Amniotic epithelial cell (primary cell): ENCODE measurements at places on chromosomes 7 and 10.

DNA sequence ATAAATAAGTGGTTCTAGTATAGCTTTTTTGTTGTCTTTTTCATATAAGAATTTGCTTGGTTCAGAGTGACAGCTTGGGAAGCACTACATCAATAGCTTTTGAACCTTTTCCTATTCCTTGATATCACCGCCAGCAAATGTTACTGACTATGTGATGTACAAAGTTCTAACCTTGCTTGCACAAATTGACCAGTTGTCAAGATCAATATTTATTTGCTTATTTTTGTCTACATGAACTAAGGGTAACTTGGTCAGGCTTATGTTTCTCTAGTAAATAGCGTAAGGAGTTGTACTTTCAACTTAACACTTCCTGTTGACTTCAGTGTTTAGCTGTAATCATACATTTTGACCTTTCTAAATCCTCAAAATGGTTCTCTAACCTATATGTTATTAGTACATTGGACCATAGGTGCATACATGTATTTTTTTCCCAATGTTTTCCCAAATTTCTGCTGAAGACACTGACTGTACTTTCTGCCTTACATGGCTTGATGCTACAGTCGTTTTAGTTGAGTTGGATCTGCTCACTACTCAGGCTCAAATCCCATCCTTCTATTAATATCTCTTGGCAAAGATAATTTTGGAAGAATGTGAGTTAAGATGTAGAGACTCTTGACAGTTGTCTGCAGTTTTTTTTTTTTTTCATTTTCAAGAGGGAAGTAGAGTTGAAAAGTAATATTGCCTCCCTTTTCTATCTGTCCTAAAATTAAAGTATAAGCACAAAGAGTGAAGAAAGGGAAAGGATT, 239.1 kb upstream of the KAT6B start:
- DNase-seq = no peak

DNA sequence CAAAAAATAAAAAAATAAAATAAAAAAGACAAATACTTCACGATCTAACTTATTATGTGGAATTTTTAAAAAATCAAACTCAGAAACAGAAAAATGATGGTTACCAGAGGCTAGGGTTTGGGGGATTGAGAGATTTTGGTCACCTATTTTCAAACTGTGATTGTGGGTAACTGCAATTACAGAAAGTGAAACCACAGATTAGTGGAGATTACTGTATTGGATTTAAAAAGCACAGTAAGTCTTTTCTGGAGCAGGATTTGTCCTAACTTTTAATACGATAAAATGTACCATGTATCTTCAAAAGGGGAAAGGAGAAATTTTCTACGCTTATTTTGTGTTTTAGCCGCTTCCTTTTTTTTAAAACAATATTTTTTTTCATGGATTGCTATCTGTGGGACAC, 1204.9 kb upstream of the LRRTM3 start:
- no peak for DNase-seq

DNA sequence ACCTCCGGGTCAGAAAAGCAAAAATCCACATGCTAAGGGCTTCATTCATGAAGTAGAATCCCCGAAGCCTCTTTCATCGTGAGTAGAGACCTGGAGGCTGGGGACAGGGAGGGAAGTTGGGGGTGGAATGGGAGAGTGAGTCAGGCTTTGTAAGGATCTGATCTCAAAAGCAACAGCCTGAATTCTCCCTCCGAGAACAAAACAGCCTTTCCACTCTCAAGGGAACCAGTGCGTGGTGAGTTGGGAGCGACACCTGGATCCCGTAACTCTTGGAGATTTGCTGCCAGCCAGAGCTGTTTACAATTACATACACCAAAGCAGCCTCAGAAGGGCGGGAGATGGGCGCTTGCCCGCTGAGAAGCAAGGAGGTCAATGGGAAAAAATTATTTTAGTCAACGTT, 10.8 kb downstream of the AFAP1L2 start:
- peak; percentile 53 for DNase-seq

DNA sequence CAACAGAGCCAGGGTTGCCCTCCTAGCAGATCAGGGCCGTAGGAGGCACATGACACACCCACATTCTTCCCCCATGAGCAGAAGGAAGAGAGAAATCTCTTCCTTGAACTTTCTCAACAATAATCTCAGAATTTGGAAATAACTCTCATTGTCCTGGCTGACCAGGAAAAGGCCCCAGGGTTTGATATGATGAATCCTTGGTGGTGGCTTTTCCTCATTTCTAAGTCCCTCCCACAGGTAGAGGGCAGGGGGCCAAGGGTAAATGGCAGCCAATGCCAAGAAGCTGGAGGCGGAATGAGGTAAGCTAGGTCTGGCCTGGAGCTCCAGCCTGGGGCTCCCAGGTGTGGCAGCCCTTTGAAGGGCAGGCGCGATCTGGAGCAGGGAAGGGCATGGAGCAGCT, 67.8 kb downstream of the GRB10 start:
- DNase-seq = peak; percentile 39

- no peak for DNase-seq
Observed at GRCh38 chr10:110571093-110571743, 3.7 kb downstream of the SMC3 start.

GRCh38 chr10:120266022-120266421, 191.0 kb upstream of the PLPP4 start:
- DNase-seq = no peak

DNA sequence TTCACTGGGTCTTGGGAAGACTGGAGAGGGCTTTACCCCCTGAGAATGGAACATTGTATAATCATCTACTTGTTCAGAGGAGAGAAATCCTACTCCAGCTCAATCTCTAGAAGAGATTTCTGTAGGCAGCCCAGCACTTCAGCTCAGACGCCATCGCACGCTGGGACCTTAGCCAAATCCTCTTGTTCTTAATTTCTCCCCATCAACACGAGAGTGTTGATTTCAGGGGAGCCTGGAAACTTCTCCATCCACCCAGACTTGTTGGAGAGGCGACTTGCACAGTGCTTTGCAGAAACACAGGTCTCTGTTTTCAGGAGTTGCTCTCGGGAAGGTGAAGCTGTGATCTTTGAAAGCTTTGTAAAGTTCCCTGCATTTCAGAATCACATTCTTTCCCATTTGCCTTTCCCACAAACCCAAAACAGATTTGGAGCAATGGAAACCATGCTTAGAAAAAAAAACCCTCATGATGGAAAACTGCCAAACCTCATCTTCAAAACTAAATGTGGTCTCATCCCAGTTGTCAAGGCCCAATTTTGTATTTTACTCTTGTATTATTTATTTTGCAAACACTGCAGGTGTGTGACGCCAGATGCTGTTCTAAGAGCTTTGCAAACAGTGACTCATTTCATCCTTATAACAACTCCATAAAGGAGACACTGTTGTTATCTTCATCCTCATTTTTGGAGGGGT, 60.9 kb downstream of the CALML3 start:
- no peak for DNase-seq

GRCh38 chr7:111108496-111108895, 17.6 kb downstream of the LRRN3 start:
- peak; percentile 58 for DNase-seq

- peak; percentile 76 for DNase-seq
Observed at GRCh38 chr7:40579401-40579800, 444.6 kb downstream of the SUGCT start.

- DNase-seq = no peak
Observed at GRCh38 chr10:101580486-101581399, 7.3 kb downstream of the POLL start.

DNA sequence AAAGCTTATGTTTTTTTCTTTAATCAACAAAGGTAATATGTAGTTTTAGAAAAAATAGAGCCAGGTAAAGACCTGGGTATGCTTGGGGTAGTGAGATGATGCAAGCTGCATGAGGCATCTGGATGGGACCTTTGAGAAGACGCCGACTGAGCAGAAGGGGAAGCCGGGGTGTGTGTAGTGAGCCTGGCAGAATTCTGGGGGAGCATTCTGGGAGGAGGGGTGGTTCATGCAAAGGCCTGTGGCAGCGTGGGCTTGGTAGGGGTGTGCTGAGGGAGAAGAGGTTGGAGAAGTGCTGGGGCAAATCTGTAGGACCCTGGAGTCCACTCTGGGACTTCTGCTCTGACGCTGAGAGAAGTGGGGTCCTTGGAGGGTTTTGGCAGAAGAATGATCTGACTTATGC, 33.9 kb upstream of the SHH start:
- DNase-seq = no peak

- peak; percentile 10 for DNase-seq
Observed at GRCh38 chr10:91796331-91797047, 1.7 kb upstream of the TNKS2 start.

- DNase-seq = no peak
Observed at GRCh38 chr10:80938903-80939302, 401.2 kb downstream of the SH2D4B start.

- DNase-seq = no peak
Observed at GRCh38 chr10:32419615-32420014, 26.3 kb upstream of the CCDC7 start.

- no peak for DNase-seq
Observed at GRCh38 chr10:86350897-86351296, 15.7 kb downstream of the GRID1 start.

DNA sequence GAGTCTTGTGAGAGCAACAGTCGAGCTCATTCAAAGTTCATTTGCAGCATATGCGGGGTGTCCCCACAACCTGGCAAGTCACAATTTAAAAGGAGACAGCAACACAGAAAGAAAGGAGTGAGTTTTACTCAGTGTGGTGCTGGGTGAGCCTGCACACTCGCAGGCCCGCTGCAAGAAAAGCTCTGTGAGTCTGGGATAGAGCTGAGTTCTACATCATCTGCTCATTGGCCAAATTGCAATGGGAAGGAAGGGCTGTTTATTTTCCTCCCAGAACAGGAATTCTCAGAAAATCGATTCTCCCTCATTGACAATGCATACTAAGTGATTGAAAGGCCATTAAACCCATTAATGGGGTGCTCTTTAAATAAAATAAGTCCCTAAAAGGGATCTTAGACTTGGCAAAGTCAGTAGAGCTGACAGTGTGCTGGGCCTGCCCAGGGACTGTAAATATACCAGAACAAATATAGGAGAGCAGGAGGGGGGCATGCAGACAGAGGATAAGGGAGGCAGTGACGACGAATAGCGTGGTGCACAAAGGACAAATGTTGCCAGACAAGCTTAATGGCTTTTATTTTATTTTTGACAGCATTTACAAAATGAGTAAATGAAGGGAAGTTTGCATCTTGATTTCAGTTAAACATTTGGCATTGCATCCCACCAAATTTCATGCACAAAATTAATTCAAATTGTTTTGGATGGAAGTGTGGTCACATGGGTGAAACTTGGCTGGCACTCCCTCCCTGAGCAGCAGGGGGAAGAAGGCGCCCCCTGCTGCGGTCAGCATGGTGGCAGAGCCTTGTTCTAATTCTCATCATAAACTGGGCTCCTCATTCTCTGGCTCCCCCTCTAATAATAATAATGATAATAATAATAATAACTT, 215.7 kb downstream of the SNX10 start:
- no peak for DNase-seq
